ENCODE measurements at places on chromosomes 13 and 19.
A peak's percentile ranks its signal among the peaks of the same experiment; 100 is the strongest.

GRCh38 chr19:30169196-30169900 lies 202.8 kb upstream of the ZNF536 start:
- DNase-seq = no peak

DNA sequence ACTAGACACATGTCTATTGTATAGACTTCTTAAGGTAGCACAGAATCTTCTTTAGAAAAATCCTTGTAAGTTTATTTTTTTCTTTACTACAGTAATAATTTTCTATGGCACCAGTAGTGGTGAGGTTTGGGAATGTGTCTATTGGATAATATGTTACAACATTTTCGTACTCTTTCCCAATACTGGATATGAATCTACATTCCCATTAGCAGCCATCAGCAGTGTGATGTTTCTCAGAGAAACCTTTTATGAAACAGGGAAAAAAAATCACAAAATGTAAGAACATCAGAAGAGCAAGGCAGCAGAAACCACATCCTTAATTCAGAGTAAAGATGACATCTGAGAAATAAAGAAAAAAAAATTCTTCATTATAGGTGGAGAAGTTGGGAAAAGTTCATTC lies 83.3 kb downstream of the POSTN start:
- no peak for DNase-seq

GRCh38 chr19:30873003-30873402 lies 476.2 kb downstream of the TSHZ3 start:
- no peak for DNase-seq

DNA sequence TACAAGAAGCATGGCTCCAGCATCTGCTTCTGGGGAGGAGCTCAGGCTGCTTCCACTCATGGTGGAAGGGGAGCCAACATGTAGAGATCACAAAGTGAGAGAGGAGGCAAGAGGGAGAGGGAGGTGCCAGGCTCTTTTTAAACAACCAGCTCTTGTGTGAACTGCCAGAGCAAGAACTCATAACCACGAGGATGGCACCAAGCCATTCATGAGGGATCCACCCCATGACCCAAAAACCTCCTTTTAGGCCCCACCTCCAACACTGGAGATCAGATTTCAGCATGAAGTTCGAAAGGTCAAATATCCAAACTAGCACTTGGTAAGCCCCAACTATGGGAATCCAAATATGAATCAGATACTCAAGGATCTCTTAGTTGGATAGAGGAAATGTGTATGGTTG lies 131.2 kb downstream of the RXFP2 start:
- DNase-seq = no peak

DNA sequence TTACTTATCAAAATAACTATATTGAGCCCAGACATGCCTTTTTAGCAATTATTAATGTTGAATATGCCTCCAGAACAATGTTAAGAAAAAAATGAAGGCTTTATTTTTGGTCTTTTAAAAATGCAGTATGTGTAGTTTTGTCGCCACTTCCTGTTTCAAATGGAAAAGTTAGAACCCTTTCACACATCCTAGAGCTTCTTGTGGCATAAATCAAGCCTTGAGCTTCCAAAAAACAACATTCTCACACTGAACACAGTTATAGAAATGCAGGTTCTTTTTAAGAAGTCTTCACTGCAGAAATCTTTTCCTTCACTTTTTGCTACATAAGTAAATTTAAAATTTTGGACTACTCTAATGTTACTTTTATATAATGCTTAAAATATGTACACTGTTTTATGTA lies 108.7 kb downstream of the ESD start:
- DNase-seq = no peak

DNA sequence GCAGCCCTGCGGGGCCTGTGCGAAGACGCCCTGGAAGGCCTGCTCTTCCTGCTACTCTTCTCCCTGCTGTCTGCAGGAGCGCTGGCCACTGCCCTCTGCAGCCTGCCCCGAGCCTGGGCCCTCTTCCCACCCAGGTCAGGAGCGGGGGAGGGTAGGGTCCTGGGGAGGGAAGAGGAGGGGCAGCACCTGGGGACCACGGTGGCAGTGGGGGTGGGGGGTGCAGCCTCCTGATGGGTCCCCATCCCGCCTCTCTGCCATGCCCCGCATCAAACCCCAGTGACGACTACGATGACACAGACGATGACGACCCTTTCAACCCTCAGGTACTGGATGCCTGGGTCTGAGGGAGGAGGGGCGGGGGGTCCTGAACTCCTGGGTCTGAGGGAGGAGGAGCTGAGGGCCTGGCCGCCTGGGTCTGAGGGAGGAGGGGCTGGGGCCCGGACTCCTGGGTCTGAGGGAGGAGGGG lies 13.4 kb upstream of the LENG8 start:
- no peak for DNase-seq

GRCh38 chr19:16019691-16020448 lies 56.4 kb upstream of the TPM4 start:
- DNase-seq = no peak

DNA sequence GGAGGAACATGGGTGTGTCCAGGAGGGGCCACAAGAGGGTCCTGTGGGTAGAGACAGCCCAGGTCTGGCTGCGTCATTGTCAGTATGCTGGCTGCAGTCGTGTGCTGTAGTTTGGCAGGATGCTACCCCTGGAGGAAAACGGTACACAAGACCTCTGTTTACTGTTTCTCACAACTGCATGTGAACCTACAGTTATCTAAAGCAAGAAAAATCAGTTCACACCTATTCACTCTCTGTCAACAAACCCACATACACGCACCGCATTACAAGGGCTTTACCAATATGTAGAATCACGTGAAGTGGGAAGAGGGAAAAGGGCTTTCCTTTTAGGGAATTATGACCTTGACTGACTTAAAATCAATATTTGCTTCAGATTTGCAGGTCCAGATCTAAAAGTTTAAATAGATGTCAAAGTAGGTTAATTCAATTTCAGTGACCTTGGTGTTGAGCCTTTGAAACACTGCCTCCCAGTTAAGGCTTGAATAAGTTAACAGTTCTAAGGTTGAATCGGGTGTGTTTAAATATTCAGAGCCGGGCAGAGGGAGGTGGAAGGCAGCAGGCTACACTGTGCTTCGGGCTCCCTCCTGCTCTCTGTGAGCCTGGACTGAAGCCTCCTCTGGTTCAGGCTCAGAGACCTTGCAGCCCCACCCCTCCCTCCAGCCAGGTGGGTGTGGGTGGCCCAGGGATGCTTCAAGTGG lies 17.2 kb upstream of the MCF2L start:
- no peak for DNase-seq

- no peak for DNase-seq
Measured at GRCh38 chr13:75312884-75313520, 169.0 kb downstream of the TBC1D4 start.

- DNase-seq = no peak
Measured at GRCh38 chr13:21738630-21739029, 67.8 kb downstream of the FGF9 start.

- DNase-seq = no peak
Measured at GRCh38 chr13:26476111-26476781, 81.2 kb upstream of the WASF3 start.

DNA sequence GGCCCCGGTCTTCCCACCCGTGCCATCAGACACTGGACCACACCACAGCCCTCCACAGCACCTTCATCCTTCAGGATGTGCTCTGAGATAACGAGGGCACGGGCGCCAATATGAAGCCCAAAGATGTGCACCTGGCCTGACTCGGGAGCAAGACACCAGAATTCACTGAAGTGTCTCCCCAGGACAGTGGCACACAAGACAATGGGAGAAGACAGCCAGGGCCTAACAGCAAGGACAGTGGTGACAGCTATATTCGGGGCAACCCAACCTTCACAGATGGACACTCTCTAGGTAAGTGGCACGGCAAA lies 7.2 kb downstream of the DDX39A start:
- DNase-seq = no peak

- no peak for DNase-seq
Measured at GRCh38 chr13:39956036-39956435, 300.6 kb downstream of the COG6 start.

GRCh38 chr19:57512845-57513244 lies 13.1 kb downstream of the ZNF773 start:
- no peak for DNase-seq

GRCh38 chr13:110855363-110855762 lies 59.5 kb downstream of the ANKRD10 start:
- DNase-seq = no peak

DNA sequence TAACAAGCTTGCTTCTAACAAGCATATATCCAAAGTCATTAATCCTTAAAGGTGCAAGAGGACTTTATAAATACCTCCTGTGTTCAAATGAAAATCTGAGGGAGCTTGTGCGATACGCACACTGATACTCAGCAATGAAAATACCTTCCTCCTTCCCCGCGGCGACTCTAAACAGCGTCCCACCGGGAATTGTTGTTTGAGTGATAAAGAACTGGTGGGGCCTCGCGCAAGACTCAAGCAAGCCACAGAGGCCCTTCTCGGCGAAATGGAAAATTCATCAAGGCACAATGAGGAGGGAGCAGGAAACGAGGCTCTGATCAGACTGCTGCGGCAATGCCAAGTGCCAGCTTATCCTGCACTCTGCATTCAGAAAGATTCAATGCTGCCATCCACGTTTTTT lies 126.7 kb downstream of the ABCC4 start:
- no peak for DNase-seq

- DNase-seq = no peak
Measured at GRCh38 chr13:84649853-84650252, 767.6 kb upstream of the SLITRK1 start.

- no peak for DNase-seq
Measured at GRCh38 chr19:7864690-7865074, 9.5 kb downstream of the PRR36 start.

DNA sequence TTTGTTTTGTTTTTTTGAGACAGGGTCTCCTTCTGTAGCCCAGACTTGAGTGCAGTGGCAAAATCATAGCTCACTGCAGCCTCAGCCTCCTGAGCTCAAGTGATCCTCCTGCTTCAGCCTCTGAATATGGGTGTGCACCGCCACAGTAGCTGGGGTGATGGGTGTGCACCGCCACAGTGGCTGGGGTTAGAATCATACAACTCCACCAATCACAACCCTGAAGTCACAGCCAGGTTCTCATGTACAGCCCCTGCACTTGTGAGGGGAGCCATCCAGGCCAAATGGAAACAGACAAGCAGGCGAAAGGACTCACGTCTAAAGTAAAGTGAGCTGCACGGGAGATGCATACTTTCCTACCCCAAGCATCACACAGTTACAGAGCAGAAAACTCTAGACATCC lies 63.1 kb upstream of the RANBP3 start:
- no peak for DNase-seq

GRCh38 chr13:105196052-105196451 lies 1339.4 kb downstream of the EFNB2 start:
- no peak for DNase-seq

DNA sequence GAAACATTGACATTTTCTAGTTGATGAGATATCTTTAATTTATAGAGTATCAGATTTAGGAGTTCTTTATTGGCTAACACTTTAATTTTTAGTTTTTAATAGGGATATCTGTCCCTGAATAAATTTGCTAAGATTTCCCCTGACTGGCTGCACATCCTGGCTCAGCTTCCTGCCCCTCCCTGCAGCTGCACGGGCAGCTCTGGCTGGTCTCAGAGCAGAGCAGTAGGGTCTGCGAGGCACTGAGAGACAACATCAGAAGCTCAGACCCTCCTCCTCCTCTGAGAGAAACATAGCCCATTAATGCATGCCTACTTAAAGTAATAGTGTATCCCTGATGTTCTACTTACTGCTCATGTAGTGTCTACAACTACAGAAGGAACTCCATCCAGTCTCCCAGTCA lies 139.2 kb downstream of the TNFSF13B start:
- no peak for DNase-seq

DNA sequence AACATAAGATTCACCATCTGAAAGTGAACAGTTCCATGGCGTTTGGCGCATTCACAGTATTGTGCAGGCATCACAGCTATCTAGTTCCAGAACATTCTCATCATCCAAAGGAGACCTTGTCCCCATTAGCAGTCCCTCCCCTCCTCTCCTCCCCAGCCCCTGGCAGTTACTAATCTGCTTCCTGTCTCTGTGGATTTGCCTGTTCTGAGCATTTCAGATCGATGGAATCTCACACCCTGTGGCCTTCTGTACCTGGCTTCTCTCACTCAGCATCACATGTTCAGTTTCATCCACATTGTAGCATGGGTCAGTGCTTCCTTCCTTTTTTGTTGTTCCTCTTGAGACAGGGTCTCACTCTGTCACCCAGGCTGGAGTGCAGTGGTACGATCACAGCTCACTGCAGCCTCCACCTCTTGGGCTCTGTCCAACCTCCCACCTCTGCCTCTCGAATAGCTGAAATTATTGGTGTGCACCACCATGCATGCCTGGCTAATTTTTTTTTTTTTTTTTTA lies 34.6 kb downstream of the CRTC1 start:
- no peak for DNase-seq

DNA sequence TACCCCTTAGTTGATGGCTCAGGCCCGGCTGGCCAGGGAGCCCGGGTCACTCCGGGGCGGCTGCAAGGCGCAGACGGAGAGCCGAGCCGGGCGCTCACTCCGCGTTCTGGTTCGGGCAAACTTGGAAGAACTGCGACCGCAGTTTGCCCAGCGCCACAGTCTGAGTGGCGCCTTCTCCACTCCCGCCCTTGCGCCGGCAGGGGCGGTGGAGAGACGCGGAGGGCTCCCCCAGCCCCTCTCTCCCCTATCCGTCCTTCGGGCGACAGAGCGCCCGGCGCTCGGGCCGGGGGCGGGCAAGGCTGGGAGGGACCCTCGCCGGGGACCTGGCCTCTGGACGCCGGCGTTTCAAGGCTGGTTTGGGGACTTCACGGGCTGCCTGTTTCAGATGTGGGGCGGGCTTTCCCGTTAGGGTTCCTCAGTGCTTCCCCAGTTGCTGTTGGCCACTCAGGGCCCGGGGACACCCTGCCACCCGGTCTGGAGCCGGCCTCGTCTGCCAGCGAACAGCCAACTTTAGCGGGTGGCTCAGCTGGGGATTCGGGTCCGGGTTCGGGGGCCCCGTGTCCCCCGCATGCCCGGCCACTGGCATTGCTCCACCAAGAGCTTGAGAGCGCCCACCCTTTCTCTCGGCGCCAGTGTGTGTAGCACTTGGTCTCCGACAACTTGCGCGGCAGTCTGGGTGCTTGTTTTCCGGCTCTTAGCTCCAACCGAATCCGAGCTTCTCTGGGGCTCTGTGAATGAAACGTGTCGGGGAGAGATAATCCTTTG lies 1.5 kb downstream of the GPC6 start:
- peak; percentile 46 for DNase-seq

- DNase-seq = peak; percentile 21
Measured at GRCh38 chr13:51270623-51271415, 48.6 kb downstream of the FAM124A start.

DNA sequence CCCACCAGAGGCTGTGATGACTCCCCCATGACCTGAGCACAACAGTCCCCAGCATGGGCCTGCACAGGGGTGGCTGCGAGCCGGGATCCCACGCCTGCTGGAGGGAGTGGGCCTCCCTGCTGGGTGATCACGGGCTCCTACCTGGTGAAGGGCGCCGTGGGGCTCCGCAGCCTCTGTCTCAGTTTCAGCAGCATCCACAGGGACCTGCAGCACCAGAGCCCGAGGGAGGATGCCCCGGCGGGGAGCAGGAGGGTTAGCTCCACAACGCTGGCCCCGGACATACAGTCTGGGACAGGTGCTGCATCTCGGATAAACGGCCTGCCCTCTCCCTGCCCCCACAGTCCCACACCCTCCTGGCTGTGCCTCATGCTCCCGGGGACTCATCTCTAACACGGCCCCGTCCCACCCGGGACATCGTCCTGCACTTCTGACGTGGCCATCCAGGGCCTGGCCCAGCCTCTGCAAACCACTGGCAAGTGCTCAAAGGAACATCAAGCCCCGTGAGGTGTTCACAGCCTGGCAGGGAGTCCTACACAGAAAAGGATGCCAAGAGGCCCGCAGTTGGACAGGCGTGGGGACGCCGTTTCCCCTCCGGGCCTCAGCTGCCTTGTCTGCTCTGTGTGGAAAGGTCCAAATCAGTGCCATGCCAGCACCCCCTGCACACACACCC lies 10.5 kb downstream of the PEX11G start:
- no peak for DNase-seq
